Testis (tissue), 5 donors: ENCODE measurements at places on chromosomes 3 and 15. TPM values are rescaled to one million over a fixed set of nuclear protein-coding genes. Genes with fewer than 3 reads are reported as not detected.

The TARS3 gene
- 10.3 TPM for polyA plus RNA-seq

The DNASE1L3 gene
- polyA plus RNA-seq: 8.2 TPM

The ARHGAP31 gene
- 6.2 TPM for polyA plus RNA-seq

The CHRFAM7A gene
- 9.3 TPM for polyA plus RNA-seq

The RASGRF1 gene
- polyA plus RNA-seq: 3.3 TPM

The LEKR1 gene
- polyA plus RNA-seq: 23.0 TPM

The SST gene
- polyA plus RNA-seq: 0.84 TPM

The VEPH1 gene
- polyA plus RNA-seq: 8.1 TPM

The ATP2B2 gene
- polyA plus RNA-seq: 1.1 TPM

The TATDN2 gene
- 21.3 TPM for polyA plus RNA-seq

The WDR5B gene
- polyA plus RNA-seq: 5.1 TPM

The TPRG1 gene
- polyA plus RNA-seq: 15.5 TPM

The TLR9 gene
- polyA plus RNA-seq: 0.20 TPM

The OXTR gene
- polyA plus RNA-seq: 0.58 TPM

The SCAPER gene
- 60.7 TPM for polyA plus RNA-seq

The C3orf20 gene
- 16.5 TPM for polyA plus RNA-seq

The IL5RA gene
- 1.8 TPM for polyA plus RNA-seq

The GNAT1 gene
- polyA plus RNA-seq: 2.3 TPM

The RTF1 gene
- 27.8 TPM for polyA plus RNA-seq

The ERICH6 gene
- 52.5 TPM for polyA plus RNA-seq

The CCR8 gene
- not detected for polyA plus RNA-seq

The NMNAT3 gene
- 76.5 TPM for polyA plus RNA-seq

The CD200 gene
- polyA plus RNA-seq: 6.3 TPM

The CFAP91 gene
- polyA plus RNA-seq: 58.0 TPM

The KBTBD13 gene
- polyA plus RNA-seq: 1.2 TPM

The GP5 gene
- not detected for polyA plus RNA-seq

The TIMP4 gene
- polyA plus RNA-seq: 0.95 TPM

The DENND6A gene
- polyA plus RNA-seq: 16.0 TPM

The ZNF660 gene
- 4.1 TPM for polyA plus RNA-seq
